ENCODE measurements at places on chromosomes 2 and 18.

DNA sequence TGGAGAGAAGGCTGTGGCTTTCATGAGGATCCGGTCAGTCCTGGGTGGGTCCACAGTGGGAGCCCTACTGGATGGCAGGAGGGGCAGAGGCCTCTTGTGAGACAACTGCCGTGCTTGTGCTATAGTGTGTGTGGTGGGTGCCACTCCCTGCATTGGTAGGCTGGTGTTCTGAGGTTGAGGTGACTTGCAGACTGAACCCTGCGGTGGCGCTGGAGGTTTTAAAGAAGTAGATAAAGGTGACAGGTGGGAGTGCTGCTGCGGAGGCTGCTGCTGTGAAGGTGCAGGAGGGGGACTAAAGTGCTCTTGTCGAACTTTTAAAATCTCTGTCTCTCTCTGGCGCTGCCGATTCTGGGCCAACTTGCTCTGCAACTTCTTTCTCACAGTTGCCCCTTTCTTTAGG lies 29.7 kb downstream of the INO80D start:
- no peak for DNase-seq

- peak; percentile 38 for DNase-seq
These were observed 511 bp downstream of the MOB4 start for GRCh38 chr2:197516393-197516761.

DNA sequence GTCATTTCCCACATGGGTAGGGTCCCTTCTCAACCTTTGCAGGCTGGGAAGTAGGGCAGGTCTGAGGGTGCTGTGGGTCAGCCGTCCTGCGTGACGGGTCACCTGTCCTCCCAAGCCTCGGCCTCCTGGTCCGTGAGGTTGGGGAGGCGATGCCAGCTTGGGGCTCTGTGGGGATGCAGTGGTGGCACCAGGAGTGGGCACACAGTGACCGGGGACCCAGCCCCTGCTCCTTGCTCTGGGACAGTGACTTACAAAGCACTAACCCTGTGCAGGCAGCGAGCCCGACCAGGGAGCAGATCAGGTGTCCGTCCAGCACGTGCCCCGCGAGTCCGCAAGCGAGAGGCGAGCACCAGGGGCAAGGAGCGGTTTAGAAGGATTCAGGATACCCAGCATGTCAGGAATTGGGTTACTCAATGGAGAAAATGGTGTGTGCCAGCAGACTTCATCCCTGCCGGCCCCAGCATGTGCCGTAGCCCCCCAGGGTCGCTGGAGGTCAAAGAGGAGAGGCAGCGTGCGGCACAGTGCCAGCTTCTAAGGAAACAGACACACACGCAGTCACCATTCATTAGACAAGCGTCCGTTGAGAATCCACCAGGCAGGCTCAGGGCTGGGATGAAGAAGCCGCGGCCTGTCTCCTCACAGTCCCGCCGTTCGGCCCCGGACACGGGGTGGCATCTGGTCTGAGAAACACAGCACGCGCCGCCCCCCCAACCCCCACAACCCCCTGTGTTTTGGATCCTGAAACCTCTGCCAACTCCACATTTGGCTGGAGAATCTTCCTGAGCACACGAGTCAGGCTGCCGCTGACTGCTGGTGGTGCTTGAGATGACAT lies 11.7 kb downstream of the COLEC11 start:
- no peak for DNase-seq

DNA sequence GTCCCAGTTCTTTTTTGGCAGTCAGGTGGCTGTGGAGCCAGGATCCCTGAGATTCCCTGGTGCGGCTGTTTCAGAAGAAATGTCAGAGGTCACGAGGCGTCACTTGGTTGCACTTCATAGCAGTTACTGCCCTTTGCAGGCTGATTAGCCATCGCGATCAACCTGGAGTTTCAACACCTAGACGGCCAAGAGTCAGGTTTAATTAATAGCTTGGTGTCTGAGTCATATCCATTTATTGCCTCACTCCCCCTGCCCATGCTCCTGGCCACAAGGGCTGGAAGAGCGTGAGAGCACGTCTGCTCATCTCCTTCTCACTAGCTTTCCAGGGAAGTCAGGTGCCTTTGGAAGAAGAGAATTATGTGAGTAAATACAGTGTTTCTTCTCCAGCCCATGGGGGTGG lies 552.3 kb downstream of the TSN start:
- DNase-seq = no peak

GRCh38 chr2:193428336-193428818 lies 1233.6 kb upstream of the TMEFF2 start:
- DNase-seq = no peak

GRCh38 chr2:99140860-99141109 lies 722 bp upstream of the C2orf15 start:
- DNase-seq = peak; percentile 25

DNA sequence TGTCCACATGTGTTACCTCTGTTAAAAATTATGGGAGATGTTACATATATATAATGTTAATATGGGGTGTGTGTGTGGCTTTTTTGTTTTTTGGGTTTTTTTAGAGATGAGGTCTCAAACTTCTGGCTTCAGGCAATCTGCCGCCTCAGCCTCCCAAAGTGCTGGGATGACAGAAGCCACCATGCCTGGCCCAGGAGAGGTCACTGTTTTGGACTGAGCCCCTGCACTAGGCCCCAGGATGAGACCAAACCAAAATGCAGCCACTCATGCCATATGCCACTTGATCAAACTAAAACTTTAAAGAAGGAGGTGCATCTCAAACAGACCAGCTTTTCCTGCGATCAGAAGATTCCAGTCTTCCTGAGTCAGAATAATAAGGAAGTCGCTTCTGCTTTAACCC lies 2.5 kb downstream of the ADI1 start:
- no peak for DNase-seq

DNA sequence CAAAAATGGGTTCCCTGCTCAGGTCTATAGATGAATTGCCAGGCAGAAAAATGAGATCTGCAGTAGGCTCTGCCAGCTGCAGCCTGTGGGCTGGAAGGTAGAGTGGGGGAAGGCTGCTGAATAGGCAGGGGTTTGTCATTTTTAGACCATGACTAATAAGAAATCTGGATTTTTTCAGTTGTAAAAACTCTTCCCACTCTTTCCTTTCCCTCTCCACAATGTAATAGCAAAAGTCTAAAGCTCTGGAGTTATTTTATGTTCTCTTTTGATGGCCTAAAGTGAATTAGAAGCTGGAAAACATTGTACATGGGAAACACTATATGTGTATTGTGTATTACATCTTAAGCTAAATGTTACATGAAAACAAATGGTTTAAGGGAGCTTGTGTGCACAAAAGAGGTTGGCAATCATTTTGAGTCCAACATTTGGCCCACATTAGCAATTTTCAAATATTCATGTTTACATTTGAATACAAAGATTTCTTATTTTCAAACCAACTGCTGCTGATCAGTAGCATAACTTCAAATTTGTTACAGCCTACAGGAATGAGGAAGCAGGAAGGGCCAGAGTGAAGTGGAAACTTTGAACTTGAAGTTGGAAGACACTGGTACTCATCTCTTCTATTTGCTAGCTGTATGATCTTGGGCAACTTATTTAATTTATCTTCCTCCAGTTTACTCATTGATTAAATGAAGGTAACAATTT lies 407.1 kb downstream of the SLC4A3 start:
- peak; percentile 75 for DNase-seq

GRCh38 chr2:237258615-237259014 lies 155.3 kb downstream of the COL6A3 start:
- no peak for DNase-seq

DNA sequence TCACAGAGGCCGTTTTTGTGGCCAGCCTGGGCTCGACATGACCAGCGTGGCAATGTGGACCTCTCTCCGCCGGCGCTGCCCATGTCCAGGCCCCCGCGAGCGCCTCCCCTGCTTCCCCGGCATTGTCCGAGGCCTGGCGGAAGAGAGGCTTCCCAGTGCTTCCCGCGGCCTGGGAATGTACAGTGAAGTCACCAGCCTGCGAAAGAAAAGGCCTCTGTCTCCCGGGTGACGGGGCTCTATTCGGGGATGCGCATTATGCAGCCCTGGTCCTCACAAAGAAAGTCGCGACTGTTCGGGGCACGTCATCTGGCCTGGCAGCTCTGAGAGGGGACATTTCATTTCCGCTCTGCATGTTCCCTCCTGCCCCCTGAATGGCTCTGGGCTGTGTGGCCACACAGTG lies 109.2 kb upstream of the AGAP1 start:
- DNase-seq = no peak

DNA sequence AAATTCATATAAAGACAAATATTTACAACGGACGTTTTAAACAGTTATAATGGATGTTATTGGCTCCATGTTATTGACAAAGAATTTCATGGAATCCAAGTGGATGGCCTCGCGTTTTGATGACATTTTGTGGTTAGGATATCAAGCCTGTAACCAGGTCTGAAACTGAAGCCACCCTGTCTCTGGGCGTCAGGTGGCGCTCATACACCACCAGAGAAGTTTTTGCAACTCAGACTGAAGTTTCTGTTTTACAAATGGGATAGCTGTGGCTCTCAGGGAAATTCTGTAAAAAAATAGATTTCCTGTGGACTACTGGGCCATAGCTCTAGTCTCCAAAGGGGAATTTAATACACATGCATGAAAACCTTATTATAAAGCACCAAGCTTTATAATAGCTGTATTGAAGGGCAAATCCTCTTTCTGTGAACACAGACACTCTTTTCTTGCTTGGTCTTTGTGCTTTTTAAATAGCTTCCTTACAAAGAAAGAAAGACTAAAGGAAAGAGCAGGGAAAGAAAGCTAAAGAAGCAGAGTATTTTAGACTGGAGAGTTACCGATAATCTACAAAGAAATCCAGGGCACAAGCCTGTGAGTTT lies 86.7 kb downstream of the C18orf54 start:
- DNase-seq = peak; percentile 13

DNA sequence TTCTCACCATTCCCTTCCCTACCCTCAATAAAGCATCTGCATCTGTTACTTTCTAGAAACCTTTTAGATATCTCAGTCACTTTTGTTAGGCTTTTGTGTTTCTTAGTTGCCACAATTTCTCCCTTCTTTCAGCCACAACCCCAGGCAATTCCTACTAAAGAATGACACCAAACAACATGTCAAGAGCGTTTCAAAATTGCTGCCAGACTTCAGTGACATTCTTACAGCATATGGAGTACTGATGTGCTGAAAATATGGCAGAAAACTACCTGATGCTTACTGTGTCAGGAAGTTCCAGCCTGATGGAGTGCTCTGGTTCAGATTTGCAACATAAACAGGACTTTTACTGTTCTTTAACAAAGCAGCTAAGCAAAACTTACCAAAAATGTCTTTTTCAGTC lies 957.7 kb upstream of the POU3F3 start:
- DNase-seq = no peak

DNA sequence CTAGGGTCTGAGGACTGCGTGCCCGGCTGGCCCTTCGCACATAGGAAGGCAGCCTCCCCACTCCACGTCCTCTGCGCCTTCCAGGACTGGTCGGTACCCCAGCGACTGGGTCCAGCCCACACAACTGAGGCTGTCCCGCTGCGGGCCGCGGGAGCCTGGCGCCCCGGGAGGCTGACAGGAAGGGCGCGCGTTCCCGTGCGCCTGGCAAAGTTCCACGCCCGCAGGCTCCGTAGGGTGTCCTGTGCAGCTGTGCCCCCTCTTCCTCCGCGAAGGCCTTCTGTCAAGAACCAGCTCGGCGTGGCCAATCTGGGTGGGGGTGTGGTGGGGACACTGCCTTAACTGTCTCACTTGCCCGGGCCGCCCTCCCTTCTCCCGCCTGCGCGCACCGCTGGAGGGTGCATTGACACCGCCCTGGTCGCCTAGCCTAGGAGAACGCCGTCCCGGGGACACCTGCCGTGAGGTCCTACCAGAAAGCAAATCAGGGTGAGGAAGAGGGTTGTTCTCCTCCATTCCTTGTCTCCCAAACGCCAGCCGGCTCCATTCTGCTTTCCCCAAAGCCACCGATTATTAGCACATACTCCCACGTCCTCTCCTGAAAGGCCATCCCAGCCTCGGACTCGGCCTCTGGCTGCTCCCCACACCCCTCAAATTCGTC lies 618 bp upstream of the LYPD1 start:
- no peak for DNase-seq

DNA sequence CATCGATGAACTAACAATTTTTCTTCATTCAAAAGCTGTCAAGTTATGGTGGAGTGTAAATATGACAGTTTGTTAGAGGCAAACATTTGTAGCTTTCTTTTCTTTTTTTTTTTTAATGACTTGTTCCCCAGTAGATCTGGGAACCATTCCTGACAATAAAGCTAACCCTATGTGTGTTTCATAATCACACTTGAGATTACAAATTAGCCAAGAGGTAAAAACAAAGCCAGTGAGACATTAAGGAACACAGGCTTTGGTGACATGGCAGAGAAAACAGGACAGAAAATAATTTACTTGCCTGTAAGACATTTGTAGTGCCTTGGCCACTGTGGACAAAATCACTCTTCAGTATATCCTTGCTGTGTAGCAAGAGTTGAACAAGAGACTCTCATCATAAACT lies 135.9 kb downstream of the UBE2E3 start:
- DNase-seq = no peak

- no peak for DNase-seq
These were observed 33.3 kb downstream of the NIF3L1 start for GRCh38 chr2:200922439-200922838.

DNA sequence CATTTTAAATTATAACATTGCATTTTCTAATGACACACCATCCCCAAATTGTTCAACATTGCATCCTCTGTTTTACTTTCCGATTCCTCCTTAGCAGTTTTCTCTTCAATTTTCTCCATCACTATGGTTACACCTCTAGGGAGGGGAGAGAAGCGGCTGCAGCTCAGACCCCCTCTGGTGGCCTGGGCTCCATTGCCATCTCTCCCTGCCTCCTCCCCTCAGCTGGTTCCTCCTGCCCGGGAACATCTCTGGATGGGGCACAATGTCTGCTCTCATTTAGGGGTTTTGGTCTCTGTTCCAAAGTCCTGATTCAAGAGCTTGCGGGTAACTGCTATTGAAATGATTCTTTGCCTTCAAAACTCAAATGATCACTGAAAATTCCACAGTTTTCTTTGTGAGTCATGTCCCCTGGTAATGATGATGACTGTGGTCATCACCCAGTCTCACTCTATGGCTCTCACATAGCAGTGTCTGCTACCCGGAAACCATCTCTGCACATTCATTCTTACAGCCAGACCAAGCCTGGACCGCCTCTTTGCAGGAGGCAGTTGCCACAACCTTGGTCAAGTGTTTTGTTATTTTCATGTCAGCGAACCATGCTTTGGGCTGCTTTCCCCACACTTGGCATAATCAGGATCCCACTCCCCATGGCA lies 263.9 kb downstream of the ALPK2 start:
- peak; percentile 78 for DNase-seq

DNA sequence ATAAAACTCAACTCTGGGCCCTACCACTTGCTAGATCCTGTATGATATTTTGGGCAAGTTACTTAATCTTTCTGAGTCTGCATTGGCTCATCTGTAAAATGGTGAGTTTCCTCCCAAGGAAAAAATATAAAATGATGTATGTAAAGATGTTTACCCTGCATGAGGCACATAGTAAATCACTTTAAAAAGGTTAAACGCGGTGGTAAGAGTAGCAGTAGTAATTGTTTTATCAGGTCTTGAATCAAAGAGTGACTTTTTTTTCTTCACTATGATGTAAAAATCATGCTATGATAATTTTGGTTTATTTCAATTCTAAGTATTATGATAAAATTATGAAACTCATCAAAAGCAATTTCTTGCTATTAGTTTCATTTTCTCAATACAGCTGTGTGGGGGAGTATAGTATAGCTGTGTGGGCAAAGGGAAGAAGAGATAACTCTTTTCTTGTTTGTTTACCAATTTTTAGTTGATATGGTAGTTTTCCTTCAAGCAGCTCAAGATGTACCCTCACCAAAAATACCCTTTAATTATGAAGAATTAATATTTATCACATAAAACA lies 10.7 kb downstream of the ARHGAP15 start:
- no peak for DNase-seq

GRCh38 chr2:31199206-31199605 lies 18.1 kb downstream of the CAPN14 start:
- no peak for DNase-seq
